Stimulated activated CD4-positive, alpha-beta T cell treated with anti-CD3 and anti-CD28 coated beads, TNF-alpha, amount 100 ng/mL, for 4 hours (primary cell): ENCODE measurements at places on chromosomes 11 and 22.

DNA sequence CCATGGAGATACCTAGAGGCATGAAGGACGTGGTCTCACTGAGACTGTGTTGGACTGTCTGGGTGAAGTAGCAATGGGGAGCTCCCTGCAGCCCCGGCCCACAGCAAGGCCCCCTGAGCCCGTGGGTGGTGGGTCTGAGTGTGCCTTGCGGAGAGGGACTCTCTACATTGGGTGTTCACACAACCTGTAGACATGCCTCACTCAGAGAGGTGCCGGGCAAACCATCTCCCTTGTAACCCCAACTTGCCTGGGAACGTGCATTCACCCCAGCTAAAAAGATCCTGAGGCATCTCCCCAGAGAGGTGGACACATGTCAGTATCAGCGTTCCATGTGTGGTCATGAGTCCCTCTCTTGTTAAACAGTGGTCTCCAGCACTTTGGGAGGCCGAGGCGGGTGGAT lies 2.1 kb downstream of the VPREB1 start:
- no peak for DNase-seq

DNA sequence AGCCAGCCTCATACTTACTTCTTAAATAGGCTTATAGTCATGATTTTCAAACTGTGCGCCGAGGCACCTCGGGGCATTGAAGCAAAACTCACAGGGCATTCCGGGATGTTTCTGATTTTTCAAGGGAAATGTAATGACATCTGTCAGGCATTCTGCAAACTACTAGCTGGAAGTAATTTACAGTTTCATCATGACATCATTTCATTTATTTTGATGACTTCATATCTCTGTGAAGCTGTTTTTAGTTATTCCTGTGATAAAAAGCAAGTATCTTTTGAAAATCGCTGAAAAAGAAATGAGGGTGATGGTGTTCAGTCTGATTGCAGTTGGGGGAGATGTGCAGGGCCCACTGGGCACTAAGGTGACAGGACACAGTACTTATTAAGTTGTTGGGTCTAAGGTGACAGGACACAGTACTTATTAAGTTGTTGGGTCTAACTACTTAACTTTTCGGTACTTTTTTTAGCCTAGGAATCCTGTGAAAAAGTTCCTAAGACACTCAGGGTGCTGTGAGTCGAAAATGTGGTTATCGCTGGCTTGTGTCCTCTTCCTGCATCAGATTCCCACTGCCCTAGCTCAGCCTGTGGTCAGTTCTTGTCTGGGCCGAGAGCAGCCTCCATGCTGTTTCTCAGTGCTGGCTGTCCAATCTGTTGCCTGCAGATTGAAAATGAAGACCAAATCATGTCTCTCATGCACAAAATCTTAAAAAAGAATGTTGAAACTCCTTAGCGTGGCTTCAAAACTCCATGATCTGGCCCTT lies 42.6 kb downstream of the APLP2 start:
- DNase-seq = no peak

DNA sequence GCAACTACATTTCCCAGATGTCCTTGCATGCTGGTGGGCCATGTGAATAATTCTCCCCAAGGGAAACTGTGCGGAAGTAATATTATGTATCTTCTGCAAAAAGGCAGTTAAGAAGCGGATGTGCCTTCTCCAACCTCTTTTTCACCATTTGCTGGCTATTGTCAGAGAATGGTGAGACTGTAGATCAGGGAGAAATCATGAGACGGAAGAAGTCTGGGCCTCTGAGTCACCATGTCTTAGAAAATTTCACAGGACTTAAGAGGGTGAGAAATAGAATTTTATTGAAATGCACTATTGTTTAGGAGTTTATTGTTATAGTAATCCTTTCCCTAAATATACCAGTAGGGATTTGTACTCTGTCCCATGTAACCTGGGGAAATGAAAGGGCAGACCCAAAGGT lies 298.7 kb upstream of the ZC3H12C start:
- no peak for DNase-seq

DNA sequence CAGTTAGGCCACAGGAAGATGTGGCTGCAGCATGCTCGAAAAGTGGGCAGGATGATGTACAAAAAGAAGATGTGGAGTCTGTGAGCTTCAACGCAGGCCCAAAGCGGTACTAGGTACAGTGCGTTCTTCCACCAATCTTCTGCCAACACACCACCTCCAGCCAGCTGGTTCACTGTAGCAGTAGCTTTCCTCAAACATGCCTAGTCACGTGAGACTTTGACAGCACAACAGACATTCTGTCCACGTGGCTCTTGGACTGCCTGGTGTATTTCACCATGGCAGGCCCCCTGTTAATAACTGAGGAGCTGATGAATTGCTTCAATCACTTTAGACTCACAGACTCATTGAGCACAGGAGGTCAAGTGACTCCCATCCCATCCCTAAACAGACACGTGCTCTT lies 14.1 kb downstream of the SYN3 start:
- no peak for DNase-seq

- DNase-seq = no peak
Measured at GRCh38 chr22:47379037-47379436, 616.6 kb downstream of the TBC1D22A start.

DNA sequence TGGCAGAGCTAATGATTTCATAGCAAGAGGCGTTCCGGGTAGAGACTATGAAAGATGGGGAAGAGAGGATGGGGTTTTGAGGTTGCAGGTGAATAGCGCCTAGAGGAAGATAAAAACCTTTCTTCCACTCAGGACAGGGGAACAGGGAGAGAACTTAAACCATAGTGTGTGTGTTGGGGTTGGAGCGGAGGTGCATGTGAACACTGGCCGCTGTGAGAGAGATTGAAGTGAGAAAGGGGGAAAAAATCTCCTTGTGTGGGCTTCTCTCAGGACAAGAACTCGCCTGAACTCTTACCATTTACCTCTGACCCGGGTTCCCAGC lies 3.4 kb downstream of the BSX start:
- no peak for DNase-seq

DNA sequence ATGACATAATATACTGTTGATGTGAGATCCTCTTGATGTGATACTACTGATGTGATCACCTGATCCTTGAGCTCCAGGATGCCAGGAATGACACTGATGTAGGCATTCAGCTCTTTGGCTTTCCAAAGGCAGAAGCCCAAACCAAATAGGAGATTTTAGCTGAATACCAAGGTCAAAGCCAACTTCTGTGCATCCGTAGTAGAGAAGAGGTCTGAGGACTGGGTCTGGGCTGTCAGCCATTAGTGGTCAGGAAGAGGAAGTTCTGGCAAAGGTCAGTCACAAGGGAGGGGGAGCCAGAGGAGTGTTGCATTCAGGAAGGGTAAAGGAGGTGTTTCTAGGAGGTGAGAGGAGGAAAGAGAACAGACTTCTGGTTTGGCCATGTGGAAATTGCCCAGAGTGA lies 53.4 kb upstream of the PARVG start:
- DNase-seq = no peak

GRCh38 chr11:35009191-35009943 lies 92.9 kb downstream of the PDHX start:
- no peak for DNase-seq

DNA sequence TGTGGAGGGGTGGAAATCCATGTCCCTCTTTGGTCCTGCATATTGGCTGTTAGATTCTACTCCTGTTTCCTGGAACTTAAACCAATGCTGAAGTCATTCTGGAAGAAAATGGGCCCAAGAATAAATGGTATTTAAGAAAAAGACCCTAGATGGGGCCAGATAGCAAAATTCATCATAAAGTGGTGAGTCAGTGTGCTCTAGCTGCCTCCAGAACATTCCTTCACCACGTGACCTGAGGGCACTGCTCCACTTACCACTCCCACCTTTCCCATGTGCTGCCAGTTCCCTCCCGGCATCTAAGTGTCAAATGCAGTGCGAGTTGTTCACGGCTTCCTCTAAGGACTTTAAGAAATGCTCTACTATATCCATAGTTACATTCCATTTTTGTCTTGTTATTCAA lies 30.9 kb upstream of the NAP1L4 start:
- no peak for DNase-seq

DNA sequence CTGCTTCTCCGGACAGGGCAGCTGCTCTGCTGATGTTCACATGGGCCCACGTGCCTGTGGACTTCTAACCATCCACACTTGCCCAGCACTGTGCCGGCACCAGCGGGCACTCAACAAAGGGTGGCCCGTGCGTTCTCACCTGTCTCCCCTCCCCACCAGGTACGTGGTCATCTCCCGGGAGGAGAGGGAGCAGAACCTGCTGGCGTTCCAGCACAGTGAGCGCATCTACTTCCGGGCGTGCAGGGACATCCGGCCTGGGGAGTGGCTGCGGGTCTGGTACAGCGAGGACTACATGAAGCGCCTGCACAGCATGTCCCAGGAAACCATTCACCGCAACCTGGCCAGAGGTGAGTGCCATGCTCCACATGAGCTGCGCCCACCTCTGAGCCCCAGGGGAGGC lies 66.7 kb downstream of the SYT13 start:
- no peak for DNase-seq

DNA sequence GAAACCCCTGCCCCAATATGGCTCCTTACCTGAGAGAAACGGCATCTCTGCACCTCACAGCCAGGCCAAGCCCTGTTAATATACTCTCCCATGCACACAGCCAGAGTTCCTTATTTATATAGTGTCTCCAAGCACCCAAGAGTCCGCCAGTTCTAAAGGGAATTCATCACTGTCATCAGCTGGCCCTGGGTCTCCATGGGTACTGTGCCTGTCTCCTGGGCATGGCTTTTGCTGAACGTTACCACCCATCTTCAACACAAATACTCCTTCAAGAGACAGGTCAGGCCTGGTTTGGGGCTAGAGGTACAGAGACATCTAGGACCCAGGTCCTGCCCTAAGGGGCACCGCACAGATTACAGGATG lies 1.6 kb upstream of the ATG16L2 start:
- DNase-seq = no peak

DNA sequence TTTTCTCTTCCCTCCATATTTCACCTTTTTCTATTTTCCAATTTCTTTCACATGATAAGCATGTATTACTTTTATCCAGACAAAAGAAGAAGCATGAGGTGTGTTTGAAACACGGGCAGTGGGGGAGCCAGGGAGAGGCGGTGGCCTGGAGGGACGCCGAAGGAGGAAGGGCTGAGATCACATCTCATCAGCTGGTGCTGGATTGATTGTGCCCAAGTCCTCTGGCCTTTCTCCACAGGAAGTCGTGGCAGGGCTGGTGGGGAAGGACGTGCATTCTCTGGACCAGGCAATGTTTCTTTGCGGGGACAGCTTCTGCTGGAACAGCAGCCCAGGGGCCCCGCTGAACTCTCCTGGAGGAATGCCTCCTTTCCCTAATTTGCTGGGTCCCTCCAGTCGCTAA lies 82.9 kb downstream of the MIAT start:
- no peak for DNase-seq

DNA sequence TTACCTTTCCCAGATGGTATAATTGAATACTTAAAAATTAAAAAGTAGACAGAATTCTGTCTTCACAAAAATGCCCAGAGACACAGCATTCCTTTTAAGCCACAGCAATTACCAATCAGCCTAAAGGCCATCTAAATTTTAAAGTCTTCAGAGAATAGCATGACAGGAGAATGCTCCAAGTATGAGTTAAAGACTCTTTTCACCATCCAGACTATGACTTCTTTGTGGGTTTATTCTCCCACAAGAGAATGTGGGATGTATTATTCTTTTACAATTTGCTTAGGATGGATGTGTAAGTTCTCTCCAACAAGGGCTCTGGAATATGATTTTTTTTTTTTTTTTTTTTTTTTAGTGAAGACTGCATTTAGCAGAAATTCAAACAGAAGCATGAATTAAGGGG lies 249.9 kb downstream of the TTC28 start:
- no peak for DNase-seq

GRCh38 chr11:18804199-18804999 lies 12.8 kb upstream of the PTPN5 start:
- no peak for DNase-seq

- no peak for DNase-seq
Measured at GRCh38 chr11:129881570-129882170, 13.7 kb downstream of the NFRKB start.

GRCh38 chr11:23755769-23756168 lies 741.1 kb upstream of the LUZP2 start:
- no peak for DNase-seq

- DNase-seq = no peak
Measured at GRCh38 chr22:35344956-35345690, 35.8 kb upstream of the HMOX1 start.

GRCh38 chr22:43839781-43840180 lies 22.5 kb downstream of the SULT4A1 start:
- no peak for DNase-seq

GRCh38 chr11:121024989-121025388 lies 1.1 kb downstream of the TBCEL start:
- DNase-seq = no peak

GRCh38 chr11:8719721-8720120 lies 37.1 kb downstream of the RPL27A start:
- no peak for DNase-seq

DNA sequence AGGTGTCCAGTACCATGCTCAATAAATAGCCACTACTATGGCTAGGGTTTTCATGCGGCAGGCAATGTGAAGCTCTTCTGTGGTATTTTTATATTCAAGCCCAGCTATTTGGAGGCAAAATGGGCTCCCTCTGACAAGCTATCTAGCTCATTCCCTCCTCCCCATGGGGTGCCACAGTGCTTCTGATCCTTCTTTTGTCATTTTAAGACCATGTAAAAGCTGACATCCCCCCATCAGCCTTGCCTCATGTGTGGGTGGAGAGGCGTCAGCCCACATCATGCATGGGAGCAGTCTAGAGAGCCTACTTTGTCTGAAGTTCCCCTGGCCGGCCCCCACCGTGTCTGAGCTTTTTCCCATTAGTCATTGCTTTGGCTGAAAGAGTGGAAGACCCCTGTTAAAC lies 59.8 kb downstream of the NAV2 start:
- no peak for DNase-seq

DNA sequence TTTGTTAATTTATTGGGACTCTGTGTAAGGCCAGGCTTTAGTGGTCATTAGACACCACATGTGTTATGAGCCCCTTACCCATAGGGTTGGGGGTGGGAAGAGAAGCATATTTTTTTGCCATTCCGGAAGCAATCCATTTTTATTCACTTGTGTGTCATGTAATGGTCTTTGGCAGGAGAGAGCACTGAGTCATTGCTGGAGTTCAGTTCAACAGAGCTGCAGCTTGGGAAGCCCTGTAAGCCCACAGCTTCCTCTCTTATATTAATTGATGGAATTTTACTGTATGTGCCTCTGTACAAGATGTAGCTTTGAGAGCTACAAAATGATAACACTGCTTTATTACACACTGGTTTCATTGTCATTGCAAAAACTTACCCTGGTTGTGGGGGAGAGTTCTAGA lies 177.3 kb upstream of the SORL1-AS1 start:
- no peak for DNase-seq

- no peak for DNase-seq
Measured at GRCh38 chr11:64843686-64844329, 645 bp downstream of the CDC42BPG start.

- DNase-seq = no peak
Measured at GRCh38 chr11:75319035-75319877, 32.2 kb downstream of the ARRB1 start.

DNA sequence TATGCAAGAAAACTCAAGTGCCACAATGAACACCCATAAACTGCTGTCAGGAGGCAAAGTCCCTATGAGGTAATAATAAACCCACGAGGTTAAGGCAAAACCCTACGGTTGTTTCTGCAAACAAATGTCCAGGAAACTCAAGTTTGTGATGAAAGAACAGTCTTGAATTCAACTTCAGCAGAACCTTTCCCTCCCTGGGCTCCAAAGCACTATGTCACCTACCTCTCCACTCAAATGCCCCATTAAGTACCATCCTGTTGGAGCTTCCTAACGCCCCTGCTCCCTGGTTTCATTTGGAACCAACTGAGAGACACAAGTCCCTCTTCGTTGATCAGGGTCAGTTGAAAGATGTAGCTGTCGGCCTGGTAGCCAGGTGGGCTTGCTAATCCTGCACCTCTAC lies 2.6 kb upstream of the C11orf91 start:
- DNase-seq = no peak
